ENCODE measurements at places on chromosomes 7 and 10.

DNA sequence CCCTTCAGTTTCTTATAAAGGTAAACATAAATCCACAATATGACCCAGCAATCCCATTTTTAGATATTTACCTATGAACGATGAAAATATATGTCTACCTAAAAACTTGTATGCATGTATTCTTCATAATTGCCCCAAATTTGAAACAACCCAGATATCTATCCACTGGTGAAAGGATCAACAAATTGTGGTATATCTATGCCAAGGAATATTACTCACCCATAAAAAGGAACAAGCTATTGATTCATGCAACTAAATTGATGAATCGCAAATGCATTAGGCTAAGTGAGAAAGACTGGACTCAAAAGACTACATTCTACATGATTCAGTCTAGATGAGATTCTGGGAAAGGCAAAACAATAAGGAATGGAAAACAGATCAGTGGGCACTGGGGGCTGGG is 126.0 kb upstream of the BTBD16 start:
- DNase-seq, result no peak

GRCh38 chr7:106062521-106062931 is 49.6 kb downstream of the SYPL1 start:
- DNase-seq, result no peak

DNA sequence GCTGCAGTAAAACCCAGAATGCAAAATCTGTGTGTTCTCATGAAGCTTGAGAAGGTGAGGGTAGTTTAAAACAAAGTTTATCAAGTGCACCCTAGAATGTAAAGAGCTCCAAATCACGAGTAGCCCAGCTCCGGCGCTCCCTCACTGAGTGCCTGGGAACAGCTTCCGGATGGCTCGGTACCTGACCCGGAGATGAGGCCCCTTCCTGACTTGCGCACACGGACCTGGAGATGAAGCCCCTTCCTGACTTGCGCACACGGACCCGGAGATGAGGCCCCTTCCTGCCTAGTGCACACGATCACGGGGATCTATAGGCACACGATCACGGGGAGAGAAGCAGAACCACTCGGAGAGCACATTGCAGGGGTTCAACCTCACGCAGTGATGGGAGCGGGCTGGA is 322.1 kb upstream of the RNF32 start:
- no peak for DNase-seq

GRCh38 chr10:129844216-129844766 is 119.8 kb downstream of the EBF3 start:
- peak; percentile 60 for DNase-seq

DNA sequence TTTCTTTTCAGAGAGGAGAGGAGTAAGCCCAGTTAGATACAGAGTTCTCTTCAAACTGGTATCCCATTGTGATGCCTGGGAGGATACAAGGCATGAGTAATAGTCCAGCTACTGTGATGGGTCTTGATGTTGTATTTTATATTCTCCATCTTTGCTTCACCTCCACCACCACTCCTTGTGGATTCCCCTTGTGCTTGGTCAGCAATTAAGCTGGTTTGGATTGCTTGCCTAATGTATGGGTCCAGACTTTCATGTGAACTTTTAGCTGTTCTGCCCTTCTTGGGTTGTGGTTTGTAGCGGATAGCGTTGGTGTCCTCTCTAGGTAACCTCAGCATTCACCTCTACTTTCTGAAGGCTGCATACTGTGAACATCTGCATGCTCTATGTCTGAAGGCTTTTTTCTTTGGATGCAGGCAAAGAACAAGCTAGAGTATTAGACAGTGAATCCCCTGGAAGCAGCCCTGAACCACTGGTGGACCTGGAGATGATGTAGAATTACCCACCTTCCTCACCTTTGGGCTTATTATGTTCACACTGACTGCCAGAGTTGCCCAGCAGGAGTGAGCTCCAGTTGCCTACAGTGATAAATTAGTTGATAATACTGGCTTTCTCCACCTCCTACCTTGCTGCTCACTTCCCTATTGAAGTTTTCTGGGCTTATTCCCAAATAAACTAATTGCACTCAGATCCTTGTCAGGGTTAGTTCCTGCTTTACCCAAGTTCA is 126.5 kb upstream of the MTPN start:
- DNase-seq, result no peak

GRCh38 chr7:45881759-45882464 is 6.4 kb upstream of the IGFBP1 start:
- DNase-seq, result no peak

DNA sequence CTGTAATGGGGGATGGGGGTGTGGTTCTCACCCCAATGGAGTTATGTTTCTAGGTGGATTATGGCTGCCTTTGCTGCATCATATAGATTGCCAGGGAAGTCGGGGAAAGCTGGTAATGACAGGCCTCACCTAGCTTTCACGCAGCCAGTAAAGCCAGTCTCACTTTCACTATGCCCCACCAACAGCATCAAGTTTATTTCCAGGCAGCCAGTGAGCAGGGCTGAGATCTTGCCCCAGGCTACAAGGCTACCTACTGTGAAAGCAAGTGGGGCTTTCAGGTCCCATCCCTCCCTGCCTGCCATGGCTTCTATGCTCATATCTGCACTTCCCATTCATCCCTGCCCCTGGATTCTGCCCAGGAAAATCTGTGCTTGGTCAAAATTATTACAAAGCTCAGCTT is 61.7 kb upstream of the NXPH1 start:
- DNase-seq, result no peak

GRCh38 chr10:22679608-22680007 is 34.8 kb downstream of the PIP4K2A start:
- no peak for DNase-seq

DNA sequence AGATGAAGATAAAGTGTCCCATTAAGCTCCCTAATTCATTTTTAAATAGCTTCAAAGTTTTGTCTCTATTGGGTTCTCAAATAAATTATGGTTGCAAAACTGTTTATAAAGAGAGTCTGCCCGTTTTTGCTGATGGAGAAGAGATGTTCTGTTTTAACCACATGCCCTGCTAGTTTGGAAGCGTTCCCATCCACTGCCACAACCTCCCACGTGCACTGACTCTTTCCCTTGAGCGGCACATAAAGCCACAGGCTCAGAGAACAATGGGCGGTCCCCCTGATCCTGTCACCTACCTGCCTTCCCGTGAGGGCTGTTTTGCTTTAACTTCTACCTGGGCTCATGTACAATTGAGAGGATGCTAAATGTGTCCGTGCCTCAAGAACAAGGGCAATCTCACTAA is 65.5 kb downstream of the CPVL start:
- DNase-seq, result no peak

- no peak for DNase-seq
Measured at GRCh38 chr10:50362547-50363125, 111.3 kb upstream of the ASAH2 start.

DNA sequence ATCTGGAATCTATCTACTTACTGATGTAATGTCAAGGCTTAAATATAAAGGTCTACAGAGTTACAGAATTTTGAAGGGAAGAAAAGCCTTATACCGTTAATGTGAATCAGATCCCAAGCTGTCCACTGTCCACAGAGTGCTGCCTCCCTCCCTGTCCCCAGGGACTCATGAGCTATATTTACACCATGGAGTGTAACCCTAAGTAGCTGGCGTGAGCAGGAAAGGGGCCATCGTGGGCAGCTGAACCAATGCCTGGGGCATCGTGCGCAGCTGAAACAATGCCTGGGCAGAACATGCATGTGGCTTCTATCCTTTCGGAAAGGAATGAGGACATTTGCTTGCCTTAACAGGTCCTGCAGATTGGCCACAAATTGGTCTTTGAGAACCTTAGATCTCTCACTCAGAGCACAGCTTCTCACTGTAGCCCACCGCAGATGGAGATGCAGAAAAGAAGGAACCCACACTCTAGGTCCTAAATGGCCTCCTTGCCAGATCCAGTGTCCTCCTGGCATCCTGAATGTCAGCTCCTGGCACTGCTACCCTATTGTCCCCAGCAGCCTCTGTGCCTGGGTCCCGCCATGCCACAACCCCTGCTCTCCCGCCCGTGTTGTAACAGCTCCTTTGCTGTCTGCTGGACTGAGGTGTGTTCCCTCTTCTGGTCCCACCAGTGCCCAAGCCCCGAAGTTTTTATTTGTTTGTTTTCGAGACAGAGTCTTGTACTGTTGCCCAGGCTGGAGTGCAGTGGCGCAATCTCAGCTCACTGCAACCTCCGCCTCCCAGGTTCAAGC is 30.3 kb downstream of the CCDC3 start:
- DNase-seq, result peak; percentile 56

GRCh38 chr10:110756876-110757275 is 112.7 kb downstream of the RBM20 start:
- DNase-seq, result peak; percentile 43

DNA sequence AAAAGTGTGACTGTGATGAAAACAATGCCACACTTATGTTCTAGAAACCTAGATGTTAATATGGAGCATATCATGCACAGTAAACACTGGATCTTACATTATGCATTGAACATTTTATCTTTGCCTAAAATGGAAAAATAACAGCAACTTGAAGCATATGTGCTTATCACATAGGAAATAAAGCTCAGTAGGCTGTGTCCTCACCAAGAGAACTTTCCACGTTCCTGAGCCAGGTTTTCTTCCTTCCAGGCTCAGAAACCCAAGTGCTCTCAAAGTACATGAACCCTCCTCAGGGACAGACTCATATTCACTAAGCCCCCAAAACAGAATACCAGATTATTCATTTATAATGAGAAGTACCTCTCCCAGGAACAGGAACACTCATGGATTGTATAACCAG is 79.4 kb upstream of the PRKAR2B start:
- peak; percentile 15 for DNase-seq

DNA sequence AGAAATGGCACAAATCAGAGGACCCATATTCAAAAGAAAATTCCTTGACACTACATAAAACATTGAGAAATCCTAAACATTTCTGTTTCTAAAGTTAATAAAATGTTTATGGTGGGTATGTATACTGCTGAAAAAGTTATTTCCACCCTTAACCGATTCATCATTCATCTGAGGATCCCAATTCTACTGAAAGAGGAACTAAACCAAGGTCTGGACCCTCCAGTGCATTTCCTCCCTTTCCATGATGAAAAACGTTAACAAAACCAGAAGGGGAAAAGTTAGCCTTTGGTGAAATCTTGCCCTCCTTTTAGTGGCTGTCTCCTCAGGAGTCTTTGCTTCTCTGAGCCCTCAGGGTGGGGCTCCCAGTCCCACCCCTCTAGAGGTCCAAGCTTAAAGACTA is 144.5 kb upstream of the ASAH2 start:
- no peak for DNase-seq

GRCh38 chr10:88281592-88282347 is 301.3 kb downstream of the RNLS start:
- DNase-seq, result peak; percentile 23

GRCh38 chr7:115068220-115068619 is 146.3 kb downstream of the MDFIC start:
- no peak for DNase-seq

GRCh38 chr10:83953589-83953988 is 185.7 kb upstream of the GHITM start:
- no peak for DNase-seq

- DNase-seq, result peak; percentile 68
Measured at GRCh38 chr7:34096198-34096651, 190.9 kb downstream of the BMPER start.

DNA sequence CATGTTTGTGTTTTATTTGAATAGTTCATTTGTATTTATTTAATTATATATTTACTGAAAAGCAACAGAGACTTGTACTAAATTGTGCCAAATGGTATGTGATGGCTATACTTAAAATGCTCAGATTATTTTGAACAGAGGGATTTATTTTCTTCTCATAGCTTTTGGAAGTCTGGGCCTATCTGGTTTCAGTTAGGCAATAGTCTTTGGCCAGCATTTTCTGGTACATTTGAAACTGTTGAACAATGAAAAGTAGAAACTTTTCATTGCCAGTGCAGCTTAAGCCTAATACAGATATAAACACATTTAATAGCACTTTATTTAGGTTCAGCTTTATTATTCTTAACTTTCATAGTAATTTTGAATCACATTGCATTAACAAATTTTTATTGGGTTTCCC is 188.0 kb downstream of the TAX1BP1 start:
- no peak for DNase-seq

DNA sequence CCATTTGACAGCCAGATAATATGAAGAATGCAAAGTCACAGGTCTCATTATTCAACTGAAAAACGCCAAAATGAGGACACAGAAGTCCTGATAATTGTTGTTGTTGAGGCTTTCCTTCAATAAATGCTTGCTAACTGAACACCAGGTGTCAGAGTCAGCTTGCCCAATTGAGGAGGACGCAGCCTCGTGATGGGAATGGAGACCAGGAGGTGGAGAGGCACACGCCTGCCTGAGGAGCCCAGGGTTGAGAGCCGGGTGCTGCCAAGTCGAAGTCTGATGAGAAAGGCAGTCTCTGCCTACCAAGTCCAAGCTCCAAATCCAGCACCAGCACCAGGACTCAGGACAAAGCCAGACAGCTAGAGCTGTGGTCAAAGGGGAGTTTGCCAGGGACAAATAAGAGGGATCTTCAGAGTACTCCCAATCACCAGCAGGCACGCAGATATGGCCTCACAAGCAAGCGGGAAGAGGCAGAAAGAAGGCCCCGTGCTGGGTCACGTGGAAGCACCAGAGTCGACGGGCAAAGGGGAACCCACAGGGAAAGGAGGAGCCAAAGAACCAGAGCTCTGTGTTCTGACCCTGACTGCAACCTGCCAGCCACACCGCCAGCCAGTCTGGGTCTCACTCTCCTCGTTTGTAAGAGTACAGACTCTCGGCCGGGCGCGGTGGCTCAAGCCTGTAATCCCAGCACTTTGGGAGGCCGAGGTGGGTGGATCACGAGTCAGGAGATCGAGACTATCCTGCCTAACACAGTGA is 47.6 kb downstream of the VOPP1 start:
- DNase-seq, result no peak

DNA sequence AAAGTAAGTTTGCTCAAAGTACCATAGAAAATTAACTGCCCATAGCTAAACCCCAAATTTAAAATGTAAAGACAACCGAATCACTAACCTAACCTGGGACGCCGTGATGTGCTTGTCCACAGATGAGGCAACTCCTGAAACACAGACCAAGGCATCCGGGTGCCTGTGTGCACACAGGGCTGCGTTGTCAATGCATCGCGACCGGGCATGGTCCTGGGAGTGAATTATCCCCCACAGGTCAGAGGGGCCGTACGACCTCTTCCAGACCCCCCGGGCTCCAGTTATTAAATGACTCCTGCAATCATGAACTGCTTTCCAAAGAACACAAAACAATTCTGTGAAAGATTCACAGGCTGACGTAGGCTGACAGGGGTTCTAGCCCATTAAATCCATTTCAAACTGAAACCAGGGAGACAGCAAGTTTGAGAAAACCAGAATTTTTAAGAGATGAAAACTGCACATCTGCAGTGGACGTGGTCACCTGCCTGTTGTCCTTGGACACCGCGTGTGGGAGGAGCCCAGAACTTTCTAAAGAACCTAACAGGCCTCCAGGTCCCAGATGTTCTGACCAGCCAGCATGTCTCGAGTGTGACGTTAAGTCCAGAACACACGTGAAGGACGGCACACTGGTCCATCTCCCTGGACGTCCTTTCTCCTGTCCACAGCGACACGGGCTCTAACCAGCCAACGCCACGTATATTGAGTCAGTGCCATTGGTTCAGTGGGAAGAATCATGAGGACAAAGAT is 297.8 kb downstream of the DNAJB6 start:
- no peak for DNase-seq
